ENCODE measurements at places on chromosomes 12 and 14.
A peak's percentile ranks its signal among the peaks of the same experiment; 100 is the strongest.

DNA sequence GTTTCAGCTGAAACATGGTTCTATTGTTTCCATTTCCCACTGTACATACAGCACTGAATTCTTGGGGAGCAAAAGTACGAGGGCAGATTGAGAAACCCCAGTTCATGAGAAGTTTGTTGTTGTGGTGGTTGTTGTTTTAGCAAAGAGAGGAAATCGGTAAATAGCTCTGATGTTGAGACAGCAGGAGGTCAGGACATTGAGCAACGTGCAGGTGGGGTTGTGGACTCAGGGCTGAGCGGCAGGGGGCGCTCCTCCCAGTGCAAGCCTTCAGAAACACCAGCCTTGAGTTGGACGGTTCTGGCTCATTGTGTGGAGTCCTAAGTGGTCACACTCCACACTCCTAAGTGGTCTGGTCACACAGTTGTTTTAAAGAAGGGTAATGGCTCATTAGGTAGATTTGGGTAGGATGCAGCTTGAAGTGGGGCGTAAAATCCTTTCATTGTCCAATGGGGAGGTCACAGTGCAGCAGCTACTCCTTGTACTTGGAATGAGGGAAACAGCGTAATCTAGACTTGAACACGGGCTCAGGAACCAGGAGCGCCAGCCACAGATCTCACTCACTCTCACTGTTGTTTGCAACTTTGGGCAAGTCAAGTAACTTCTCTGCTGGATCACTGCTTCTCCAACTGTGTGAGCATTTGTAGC lies 14.5 kb upstream of the PWP1 start:
- DNase-seq, result no peak

- peak; percentile 71 for DNase-seq
Measured at GRCh38 chr12:51593539-51593938, 2.5 kb downstream of the SCN8A start.

GRCh38 chr12:91276509-91276908 lies 93.9 kb upstream of the DCN start:
- peak; percentile 35 for DNase-seq

GRCh38 chr12:30461026-30461615 lies 234.5 kb downstream of the IPO8 start:
- no peak for DNase-seq

DNA sequence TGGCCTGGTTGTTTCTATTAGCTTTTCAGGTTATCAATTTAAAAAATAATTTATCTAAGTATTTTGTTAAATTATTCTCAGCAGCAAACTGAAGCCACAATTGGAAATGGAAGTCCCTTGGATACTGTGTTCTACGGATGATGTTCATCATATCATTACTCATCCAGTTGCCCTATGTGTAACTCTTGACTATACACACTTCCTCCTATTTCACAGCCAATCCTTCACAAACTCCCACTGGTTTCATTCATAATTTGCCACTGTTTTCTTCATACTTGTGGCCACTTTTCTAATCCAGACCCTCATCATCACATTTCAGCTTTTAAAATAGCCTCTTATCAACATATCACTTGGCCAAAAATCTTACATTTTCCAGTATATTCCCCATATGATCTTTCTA lies 84.0 kb downstream of the CATSPERB start:
- no peak for DNase-seq

DNA sequence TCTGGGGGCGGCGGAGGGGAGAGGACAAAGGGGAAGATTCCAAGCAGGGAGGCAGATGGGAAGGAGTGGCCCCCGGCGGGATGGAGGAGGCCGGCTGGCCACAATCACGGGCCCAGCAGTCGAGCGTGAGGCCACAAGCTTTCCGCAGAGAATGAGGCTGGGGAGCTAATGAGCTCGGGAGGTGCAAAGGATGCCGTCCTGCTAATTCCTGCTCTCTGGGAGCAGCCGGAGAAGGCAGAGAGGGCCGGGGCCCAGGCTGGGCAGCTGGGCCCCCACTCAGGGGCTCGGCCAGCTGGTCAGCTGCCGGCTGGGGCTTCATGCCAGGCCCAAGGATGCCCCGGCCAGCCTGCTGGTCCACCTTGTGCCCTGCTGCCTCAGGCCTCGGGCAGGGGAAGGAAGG lies 98.1 kb upstream of the LHX5 start:
- DNase-seq, result no peak

- no peak for DNase-seq
Measured at GRCh38 chr12:98402091-98402490, 113.3 kb upstream of the TMPO start.

GRCh38 chr14:65252482-65253255 lies 150.4 kb upstream of the MAX start:
- DNase-seq, result no peak

DNA sequence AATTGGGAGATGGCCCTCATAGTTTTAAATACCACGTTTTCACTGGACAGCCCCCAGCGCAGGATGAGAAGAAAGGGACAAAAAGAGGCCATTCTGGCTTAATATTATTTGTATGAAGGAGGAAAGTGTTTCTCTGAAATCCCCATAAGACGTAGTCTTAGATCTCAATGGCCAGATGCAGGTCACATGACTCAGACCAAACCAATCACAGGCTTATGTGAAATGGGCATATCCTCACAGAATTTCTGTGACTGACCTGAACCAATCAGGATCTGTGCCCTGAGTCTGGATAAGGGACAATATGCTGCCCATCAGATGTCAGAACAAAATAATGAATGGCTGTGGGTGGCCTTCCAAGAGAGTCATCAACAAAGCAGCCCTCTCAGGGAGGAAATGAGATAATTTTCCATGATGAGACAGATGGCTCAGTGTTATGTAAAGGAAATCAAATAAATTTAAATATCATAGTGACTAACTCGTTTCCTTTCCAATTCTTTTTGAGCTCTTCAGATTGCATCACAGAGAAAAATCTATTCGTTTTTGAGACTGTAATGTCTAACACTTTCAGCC lies 1009.5 kb upstream of the TMEM132C start:
- DNase-seq, result peak; percentile 78

DNA sequence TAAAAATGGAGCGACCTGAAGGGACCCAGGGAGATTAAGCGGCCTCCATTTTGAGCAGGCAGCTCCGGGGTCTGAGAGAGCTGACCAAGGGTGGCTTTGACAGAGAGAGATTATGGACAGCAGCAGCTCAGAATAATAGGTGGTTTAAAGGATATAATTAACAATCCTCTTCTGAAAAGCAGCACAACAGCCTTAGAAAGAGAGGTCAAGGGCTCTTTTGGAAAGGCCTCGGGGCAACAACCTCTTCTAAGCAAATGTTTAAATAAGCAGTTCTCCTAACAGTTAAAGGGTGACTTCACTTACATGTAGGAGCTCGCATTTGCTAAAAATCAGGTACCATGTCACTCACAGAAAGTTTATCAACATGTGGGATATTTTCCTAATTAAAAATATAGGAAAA lies 87.2 kb upstream of the FRMD6 start:
- DNase-seq, result no peak

GRCh38 chr12:39804898-39805297 lies 185.3 kb upstream of the ABCD2 start:
- DNase-seq, result no peak

GRCh38 chr12:64385468-64385867 lies 5.1 kb downstream of the C12orf56 start:
- DNase-seq, result peak; percentile 50

DNA sequence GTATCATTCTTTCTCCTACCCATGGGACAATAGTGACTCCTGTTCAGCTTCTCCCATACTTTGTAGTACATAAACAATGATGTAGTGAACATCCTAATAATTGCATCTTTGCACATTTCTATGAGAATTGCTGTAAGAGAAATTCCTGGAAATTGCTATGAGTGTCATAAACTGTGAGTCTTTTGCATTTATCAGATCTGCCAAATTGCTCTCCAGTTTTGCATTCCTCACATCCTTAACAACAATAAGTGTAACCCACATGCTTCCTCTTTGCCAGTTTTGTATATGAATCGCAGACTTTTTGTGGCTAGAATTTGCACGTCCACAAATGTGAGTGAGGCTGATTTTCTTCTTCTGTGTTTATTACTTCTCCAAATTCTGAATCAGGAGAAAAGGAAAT lies 124.0 kb upstream of the TBX5 start:
- DNase-seq, result no peak

DNA sequence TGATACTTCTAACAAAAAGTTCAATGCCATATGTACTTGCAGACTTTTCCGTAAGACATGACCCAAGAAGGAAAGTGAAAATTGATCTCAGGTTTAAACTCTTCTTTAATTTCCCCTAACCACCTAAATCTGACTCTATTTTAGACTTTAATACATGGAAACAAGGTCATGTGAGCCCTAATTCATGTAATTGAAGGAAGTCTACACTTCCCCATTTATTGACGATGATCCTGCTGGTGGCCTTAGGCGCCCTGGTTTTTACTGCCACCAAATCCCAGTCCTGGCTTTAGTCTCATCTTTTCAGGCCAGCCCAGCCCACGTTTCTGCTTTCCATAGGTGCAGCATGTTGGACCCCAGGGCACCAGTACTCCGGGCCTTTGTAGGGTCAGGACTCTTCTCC lies 157.9 kb downstream of the PELI2 start:
- DNase-seq, result no peak

DNA sequence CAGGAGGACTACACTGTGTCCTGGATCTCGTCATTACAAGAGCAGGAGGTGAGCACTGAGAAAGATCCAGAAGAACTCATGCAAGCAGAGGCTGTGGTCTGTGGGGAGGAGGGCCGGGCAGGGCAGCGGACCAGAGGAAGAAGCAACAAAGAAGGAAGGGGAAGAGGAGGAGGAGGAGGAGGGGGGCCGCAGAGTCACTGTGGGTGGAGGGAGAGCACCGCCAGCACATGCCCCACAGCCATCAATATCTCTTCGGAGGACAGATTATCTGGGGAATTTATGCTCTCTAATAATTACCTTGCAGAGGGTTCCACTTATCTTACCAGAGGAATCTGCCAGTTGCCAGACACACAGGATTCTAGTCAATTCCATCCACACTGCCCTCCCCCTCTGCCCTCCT lies 105.6 kb downstream of the DPF3 start:
- DNase-seq, result no peak

DNA sequence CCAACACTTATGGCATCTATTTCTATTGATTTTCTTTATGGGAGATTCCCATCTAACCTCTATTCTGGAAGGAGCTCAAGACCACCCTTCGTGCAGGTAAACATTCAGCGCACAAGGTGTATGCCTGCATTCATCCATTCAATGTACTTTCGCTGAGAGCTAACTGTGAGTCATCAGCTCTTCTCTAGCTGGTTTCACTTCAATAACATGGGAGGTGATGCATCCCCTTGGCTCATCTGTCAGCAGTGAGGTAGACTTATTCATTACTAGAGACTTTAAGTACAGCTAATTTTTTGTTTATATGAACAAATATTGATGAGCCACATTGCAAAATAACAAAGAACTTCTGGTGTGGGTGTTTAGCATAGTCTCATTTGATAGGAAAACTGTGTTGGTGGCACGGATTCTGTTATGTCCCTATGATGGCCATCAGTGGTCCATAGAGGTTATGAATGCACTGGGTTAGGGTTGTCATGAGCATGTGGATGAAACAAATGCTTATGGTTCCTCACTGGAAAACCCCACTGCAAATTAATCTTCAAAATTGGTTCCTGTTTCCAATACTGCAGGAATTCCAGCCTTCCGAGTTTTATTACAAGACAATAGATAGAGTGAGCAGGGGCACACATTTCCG lies 1151.0 kb downstream of the BCL11B start:
- DNase-seq, result no peak

- no peak for DNase-seq
Measured at GRCh38 chr12:126383506-126383905, 1318.3 kb downstream of the AACS start.

GRCh38 chr12:18414671-18415070 lies 153.4 kb downstream of the PIK3C2G start:
- DNase-seq, result no peak

GRCh38 chr14:70721542-70721941 lies 79.8 kb downstream of the TTC9 start:
- no peak for DNase-seq

- no peak for DNase-seq
Measured at GRCh38 chr14:74506411-74506851, 12.9 kb downstream of the ISCA2 start.

DNA sequence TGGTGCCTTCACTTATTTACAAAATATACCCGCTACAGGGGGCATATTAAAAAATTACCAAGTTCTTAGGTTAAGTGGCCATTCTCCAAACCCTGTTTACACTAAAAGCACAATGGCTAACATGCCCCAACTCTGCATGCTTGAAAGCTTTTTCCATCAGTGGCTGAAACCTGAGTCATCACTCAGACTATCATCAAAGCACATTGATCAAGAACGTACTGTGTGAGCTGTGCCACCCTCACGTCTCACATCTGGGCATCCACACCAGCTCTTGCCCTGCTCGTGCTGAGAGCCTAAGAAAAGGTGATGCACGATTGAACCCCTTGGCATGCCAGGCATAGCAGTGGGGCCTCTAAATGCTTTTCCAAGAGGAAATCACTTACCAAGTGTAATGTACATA lies 13.2 kb downstream of the AQP6 start:
- no peak for DNase-seq

- DNase-seq, result no peak
Measured at GRCh38 chr12:38282886-38283285, 33.7 kb upstream of the ALG10B start.

GRCh38 chr14:103436533-103436932 lies 51.3 kb downstream of the MARK3 start:
- DNase-seq, result peak; percentile 49

DNA sequence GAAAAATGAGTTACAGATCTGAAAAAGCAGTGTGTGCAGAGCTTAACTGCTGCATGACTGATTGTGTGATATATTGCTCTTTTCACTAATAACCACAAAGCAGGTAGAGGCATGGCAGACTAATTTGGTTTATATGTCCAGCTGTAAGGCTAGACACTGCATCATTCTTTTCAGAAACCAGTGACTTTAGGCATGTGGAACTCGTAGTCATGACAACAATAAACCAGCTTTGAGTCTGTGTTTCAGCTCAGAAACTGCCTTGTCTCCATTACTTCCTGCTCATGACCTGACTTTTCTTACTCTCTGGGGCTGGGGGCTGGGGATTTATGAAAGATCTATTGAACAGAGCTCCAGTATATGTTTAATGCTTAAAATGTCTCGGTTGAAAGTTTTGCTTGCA lies 146.8 kb upstream of the LRIG3 start:
- peak; percentile 83 for DNase-seq

DNA sequence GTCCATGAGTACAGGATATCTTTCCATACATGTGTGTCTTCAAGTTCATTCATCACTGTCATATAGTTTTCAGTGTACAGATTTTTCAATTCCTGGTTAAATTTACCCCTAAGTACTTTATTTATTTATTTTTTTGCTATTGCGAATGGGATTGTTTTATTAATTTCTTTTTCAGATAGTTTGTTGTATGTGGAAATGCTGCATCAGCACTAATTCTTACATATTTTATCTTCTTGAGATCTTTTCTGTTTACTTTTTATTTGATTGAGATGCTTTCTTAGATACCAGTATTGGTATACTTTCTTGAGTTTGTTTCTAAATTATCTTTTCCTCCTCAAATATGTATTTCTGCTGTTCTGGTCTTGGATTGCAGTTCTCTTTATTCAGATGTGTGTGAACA lies 148.9 kb downstream of the RGS6 start:
- DNase-seq, result no peak

Data from fibroblast of skin of back (primary cell).